ENCODE measurements at places on chromosomes 2 and 18. TPM values are rescaled to one million over a fixed set of nuclear protein-coding genes. Genes with fewer than 3 reads are reported as not detected.

CDC42EP3 gene
- 230 TPM for total RNA-seq

PTMA gene
- total RNA-seq, result 836 TPM

DPP10 gene
- total RNA-seq, result not detected

TMEM37 gene
- total RNA-seq, result not detected

ZEB2 gene
- total RNA-seq, result 52.9 TPM

QPCT gene
- total RNA-seq, result 0.13 TPM

DES gene
- 863 TPM for total RNA-seq

SOX11 gene
- 12.1 TPM for total RNA-seq

GRCh38 chr2:157439824-157440186, 4.1 kb downstream of the CYTIP start:
- DNase-seq, result peak; percentile 19

DNA sequence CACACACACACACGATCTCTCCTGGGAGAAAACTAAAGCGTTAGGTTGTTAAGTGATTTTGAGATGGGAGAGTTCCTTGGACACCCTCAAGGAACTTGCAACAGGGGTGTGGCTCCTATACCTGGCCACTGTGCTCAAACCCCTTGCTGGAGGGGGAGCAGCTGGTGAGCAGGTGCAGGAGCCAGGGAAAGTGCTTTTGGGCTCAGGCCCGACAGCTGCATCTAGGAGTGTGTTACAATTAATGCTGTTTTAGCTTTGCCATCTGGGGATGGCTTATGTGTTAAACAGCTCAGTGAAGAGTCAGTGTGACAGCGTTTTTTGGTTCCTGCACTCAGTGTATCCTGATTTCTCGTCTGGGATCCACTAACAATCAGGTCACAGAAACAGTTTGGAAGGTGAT, 510.8 kb downstream of the TRIB2 start:
- no peak for DNase-seq

- no peak for DNase-seq
Measured at GRCh38 chr2:172215172-172215935, 112.7 kb upstream of the DLX2 start.

GRCh38 chr2:135985826-135986393, 484 bp upstream of the DARS1 start:
- DNase-seq, result no peak

GRCh38 chr2:102197389-102198137, 10.7 kb downstream of the IL1RL2 start:
- DNase-seq, result no peak

GRCh38 chr2:45889053-45889452, 237.6 kb downstream of the PRKCE start:
- DNase-seq, result peak; percentile 22

DNA sequence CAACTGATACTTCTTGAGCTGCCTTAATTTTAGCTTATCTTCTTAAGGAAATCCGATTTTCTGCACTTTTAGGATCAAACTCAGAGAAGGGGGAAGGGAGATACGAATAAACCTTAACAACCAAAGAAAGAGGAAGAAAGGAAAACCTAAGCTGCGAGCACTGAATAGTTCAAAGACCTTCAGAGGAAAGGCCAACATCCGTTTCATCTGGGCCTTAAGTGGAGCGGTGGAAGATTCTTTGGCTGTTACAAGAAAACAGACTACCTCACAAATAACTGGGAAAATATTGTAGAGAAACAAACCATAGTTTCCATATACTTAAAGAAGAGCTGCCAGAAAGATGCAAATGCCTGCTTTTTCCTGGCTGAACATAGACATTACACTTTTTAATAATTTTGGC, 43.6 kb downstream of the VIT start:
- DNase-seq, result no peak

GRCh38 chr18:54440292-54440691, 82.6 kb downstream of the C18orf54 start:
- DNase-seq, result peak; percentile 17

DNA sequence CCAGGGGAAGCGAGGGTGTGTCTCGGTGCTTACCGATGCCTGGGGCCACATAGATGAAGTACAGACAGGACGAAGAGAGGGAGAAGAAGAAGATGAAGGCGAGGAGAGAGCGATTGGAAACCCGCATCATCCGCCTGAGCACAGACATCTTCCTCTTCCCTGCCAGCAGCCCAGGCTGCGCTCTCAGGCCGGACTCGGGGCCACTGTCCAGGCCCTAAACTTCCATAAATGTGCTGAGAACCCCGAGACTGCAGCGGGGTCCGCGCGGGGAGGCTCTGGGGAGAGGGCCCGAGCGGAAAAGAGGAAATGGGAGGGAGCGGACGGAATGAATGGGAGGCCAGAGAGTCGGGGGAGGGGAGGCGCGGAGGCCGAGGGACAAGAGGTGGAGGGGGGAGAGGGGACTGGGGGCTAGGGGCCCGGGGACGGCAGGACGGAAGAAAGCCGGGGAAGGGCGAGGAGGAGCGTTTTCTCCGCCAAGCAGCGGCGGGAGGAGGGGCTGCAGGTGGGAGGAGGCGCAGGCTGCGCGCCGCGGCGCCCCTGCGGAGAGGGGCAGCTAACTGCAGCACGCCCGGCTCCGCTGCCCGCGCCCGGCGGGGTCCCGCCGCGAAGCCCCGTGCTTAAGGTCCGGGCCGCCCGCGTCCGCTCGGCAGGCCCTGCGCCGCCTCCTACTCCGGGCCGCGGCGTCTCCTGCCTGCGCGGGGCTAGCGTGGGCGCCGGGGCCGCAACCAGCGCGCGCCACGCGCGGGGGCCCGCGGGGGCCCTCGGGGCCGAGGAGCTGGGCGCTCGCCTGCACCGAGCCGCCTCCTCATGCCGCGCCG, at the start of gene B4GALT6:
B4GALT6 (minus strand) TSS at position 303 of the 818 bp plus-strand sequence; CDS start at position 148, 155 bp downstream.
- DNase-seq, result no peak

DNA sequence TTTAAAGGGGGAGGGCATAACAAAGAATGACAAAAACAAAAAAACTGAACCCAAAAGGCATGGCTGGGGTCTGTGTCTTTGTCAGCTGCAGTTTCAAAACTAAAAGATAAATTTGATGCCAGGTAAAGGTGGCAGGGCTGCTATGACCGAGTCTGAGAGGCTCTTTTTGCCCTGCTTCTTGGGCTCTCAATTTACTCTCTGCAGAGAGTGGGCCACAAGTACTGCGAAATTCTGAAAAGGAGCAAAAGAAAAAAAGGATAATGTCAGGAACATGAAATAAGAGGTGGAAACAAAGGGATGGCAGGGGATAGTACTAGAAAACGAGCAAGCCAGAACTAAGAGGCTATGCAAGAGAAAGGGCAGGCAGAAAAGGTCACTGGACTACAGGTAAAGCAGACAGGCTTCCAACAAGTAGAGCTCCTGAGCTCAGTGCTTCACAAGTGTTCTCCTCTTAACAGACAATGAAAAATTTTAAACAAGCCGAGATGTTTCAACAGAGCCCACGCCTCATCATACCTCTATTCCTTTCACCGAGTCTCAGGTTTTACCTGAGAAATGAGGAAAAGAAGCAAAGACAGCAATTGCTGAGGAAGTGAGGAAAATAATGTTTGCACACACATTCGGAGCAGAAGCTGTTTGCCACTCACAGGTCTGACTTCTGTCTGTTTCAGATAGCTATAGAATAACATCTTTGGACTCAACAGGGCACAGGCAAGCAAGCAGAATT, 7.3 kb downstream of the IRS1 start:
- no peak for DNase-seq

- no peak for DNase-seq
Measured at GRCh38 chr18:9418047-9418690, 57.1 kb upstream of the RALBP1 start.

DNA sequence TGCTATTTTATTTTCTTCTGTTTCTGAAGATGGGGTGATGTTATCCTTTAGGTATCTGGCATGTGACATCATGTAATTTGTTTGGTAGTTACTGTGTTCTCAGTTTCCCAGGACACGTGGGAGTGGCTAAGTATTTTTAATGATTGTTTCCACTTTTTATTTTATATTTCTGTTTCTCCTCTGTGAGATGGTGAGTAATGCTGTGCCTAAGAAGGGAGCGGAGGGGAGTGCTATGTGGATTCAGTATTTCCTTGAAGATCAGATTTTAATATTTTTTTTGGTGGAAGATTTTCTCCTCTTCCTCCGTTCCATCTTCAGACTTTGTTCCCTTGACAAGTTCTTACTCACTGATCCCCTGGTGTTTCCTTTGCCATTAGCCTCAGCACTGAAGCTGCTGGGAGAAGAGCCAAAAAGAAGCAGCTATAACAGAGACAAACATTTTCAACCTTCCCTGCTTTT, 180.0 kb upstream of the MMADHC start:
- DNase-seq, result peak; percentile 59

DNA sequence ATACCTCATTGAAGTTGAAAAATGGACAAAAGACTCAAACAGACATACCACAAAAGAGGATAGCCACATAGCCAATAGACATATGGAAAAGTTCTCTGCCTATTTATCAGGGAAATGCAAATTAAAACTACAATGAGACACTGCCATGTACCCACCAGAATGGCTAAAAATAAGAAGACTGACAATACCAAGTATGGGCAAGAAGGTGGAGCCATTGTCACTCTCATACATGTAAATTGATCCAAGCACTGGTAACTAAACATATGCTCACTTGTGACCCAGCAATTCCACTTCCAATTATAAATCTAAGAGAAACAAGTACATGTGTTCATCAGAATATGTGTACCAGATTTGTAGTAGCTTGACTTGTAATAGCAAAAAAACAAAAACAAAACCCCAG, 4.6 kb downstream of the LOXHD1 start:
- DNase-seq, result no peak

All from LHCN-M2 (cell line).